ENCODE measurements at places on chromosomes 13 and 19.

GRCh38 chr19:45508417-45508860 lies 1.2 kb downstream of the VASP start:
- peak; percentile 62 for DNase-seq

GRCh38 chr13:110507678-110508381 lies 53.7 kb downstream of the RAB20 start:
- DNase-seq: no peak

GRCh38 chr19:4803736-4804695 lies 12.5 kb downstream of the FEM1A start:
- peak; percentile 87 for DNase-seq

DNA sequence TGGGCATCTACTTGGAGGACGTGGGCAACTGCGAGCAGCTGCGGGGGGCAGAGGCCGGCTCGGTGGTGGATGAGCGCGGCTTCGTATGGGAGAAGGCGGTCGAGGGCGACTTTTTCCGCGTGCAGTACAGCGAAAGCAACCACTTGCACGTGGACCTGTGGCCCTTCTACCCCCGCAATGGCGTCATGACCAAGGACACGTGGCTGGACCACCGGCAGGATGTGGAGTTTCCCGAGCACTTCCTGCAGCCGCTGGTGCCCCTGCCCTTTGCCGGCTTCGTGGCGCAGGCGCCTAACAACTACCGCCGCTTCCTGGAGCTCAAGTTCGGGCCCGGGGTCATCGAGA lies 10.3 kb upstream of the STRN4 start:
- no peak for DNase-seq

- peak; percentile 68 for DNase-seq
Measured at GRCh38 chr19:16714702-16715287, 4.9 kb upstream of the NWD1 start.

- no peak for DNase-seq
Measured at GRCh38 chr19:11164879-11165406, 9.4 kb upstream of the SPC24 start.

DNA sequence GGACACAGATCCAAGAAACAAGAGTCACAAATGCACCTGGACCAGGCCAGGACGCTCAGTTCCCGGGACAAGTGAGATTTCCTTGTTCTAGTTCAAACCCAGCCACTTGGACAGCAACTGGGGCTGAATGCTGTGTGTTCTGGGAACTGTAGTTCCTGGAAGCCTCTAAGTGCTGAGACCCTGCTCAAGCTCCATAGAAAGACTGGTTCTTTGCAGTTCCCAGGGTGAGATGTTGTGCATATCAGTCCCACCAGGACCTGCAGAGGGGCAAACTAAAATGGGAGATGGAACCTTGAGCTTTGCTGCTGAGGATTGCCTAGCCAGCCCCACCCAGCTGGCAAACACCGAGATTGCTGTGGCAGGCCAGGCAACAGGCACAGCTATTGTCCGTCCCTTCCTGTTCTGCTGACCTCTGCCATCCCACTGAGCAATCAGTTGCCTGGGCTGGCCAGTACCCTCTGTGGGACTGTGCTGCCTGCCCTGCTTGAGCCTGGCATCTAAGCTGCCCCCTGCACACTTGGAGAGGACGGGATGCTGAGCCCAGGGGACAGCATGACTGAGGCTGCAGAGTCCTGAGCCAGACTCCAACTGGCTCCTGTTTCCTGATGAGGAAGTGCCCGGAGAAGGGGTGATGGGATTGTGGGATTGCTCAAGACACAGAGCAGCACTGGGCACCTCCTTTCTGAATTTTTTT lies 1.4 kb upstream of the GIPC1 start:
- no peak for DNase-seq

DNA sequence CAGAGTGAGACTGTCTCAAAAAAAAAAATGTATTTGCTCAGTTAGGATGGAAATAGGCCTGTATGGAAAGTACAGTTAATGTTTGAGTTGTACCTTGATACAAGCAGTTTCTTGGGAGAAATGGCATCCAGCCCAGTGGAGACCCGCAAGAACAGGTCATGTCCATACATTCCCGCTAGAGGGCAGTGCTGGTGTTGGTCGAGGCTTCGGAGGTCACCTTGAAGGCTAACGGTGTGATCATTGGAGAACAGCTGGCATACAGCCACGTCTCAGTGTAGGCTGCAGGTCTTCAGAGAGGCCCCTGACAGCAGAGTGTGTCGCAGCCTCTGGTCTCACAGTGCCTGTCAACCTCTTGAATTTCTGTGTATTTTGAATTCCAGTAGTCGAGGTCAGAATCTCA lies 7.5 kb downstream of the ZNF610 start:
- DNase-seq: peak; percentile 46

GRCh38 chr13:101875717-101876393 lies 423.4 kb downstream of the ITGBL1 start:
- no peak for DNase-seq

GRCh38 chr13:99997702-99998214 lies 16.2 kb downstream of the ZIC2 start:
- no peak for DNase-seq

GRCh38 chr13:95734124-95734523 lies 57.2 kb downstream of the DNAJC3 start:
- no peak for DNase-seq

DNA sequence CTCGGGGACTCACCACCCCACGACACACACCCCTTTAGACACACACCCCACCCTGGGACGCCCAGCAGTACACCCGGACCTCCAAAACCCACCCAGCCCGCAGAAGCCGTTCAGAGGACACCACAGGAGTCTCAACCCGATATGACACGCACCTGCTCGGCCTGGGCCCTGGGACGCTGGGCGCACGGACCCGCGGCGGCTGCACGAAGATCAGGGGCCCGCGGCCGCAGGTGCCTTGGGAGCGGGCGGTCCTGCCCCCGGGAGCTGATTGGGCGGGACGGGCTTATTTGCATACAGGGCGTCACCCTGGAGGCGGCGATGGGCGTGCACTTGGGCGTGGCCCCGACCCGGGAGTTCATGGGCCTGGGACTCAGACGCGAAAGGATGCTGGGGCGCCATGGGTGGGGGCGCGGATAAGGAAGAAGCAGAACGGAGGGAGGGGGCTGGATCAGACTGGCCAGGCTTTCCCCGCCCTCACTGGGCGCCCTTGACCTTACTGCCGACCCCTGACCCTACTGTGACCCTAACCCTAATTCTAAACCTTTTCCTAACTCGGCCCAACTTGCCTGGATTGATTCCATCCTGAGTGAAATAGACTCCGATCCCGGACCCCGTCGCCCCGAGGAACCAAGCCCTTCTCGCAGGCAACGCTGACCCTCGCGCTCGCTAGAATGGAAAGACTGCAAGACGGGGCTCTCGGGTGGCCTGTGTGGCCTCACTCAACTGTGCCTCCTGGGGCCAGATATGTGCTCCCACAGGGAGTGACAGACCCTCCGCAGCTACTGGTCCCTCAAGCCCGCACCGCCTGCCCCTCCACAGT lies at the start of gene MEF2B:
TSS of gene MEF2B (minus strand) at position 211 of the 820 bp plus-strand sequence. CDS start 19,528 bp downstream, outside the sequence.
- DNase-seq: peak; percentile 92

DNA sequence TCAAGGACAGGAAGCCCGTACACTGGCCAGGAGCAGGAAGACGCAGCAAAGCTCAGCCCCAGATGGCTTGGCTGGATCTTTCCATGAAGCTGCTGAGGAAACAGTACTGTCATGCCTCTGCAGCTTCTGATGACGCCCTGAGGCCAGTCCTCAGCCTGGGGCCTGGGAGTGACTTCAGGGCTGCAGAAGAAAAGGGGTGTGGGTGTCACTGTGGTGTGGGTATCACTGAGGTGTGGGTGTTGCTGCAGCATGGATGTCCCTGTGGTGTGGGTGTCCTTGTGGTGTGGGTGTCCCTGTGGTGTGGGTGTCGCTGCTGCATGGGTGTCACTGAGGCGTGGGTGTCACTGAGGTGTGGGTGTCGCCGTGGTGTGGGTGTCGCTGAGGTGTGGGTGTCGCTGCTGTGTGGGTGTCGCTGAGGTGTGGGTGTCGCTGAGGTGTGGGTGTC lies 12.0 kb upstream of the GAS6 start:
- no peak for DNase-seq

- no peak for DNase-seq
Measured at GRCh38 chr19:6723108-6723618, 2.7 kb upstream of the C3 start.

- DNase-seq: no peak
Measured at GRCh38 chr19:33111587-33111986, 20.3 kb upstream of the WDR88 start.

DNA sequence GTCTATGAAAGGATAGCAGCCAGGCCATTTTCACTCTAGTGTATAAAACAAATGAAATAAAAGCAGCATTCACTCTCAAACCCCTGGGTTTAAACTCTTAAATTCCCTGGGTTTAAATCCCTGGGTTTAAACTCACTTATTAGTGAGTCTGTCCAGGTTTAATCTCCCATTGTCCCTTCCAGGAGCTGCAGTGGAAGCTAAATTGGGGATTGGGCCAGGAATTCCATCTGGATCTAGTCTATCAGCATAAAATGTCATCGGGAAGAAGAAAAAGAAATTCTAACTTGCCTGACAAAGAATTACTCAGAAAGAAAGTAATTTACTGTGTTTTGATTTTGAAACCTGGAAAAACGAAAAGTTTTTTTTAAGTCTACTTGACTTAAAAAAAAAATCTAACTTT lies 54.8 kb downstream of the FRY start:
- no peak for DNase-seq

- DNase-seq: no peak
Measured at GRCh38 chr19:41410336-41411054, 12.9 kb downstream of the BCKDHA start.

DNA sequence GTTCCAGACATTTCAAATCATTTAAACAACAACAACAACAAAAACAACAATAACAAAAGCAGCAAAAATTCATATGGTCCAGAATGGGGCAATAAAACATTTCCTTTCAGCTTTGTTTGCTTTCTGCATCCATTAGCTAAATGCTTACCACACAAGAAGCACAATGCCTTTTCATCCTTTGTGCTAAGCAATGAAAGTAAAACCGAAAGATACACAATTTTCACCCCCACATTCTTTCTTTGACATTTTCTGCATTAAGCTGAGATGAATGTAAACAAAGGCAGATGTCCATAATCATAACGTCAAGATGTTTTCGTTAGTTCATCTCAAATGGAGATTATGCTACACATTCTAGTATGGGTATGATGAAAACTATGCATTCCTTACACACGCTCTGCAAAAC lies 568.5 kb downstream of the SLITRK6 start:
- no peak for DNase-seq
